ENCODE measurements at places on chromosomes 3 and 15.

- DNase-seq, result no peak
Measured at GRCh38 chr15:75721923-75722870, 9.5 kb upstream of the CSPG4 start.

DNA sequence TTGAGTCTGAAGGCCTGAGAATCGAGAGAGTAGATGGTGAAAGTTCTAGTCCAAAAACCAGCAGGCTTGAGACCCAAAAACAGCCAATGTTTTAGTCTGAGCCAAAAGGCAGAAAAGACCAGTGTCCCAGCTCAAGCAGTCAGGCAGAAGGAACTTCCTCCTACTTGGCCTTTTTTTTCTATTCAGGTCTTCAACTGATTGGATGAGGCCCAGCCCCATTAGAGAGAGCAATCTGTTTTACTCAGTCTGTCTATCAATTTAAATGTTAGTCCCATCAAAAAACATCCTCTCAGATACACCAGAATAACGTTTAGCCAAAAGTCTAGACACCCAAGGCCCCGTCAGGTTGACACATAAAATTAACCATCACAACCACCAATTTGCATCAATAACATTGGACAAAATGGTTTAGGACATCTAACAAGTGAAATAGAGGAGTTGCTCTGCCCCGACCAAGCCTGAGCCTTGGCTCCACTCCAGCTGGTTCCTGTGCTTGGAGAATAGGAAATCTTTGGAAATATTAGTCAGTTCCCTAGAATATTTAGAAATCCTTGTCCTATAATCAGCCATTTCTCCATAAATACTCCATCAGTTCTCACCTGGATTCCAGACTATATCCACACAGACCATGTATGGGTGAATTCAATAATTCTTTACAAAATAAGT is 51.4 kb upstream of the LIPC start:
- no peak for DNase-seq

- DNase-seq, result no peak
Measured at GRCh38 chr3:113058188-113058587, 67.4 kb downstream of the GTPBP8 start.

- DNase-seq, result peak; percentile 35
Measured at GRCh38 chr15:40286061-40286532, 3.2 kb upstream of the ANKRD63 start.

DNA sequence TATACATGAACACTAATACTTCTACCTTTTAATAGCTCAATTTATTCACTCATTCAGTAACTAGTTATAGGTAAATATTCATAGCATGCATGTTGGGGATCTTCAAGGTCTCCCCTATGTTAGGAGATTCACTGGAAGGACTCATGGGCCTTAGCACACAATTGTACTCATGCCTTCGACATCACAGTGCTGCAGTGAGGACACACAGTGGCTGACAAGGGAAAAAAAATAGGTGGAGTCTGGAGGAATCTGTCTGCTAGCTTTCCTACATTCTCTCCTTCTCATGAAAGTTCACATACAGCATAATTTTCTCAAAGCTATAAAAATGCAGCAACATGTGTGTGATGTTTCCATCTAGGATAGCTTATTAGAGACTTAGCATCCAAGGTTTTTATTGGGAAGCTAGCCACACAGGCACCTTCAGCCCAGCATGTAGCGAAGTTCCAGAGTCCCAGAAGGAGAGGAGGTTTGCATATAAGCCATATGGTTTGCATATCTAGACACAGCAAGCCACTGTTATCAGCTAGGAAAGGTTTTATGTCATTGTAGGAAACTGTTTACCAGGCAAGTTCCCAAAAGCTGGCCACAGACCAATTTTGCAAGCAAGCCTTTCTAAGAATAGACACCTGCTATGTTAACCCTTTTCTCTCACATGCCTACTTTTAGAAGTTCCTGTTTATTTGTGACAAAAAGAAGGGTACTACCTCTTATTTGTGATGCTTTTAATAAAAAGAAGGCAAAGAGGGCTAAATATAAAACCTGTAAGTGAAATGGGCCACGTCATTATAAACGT is 46.4 kb downstream of the MORC1 start:
- DNase-seq, result no peak

All from A673 (cell line).